Large intestine (tissue), 12 donors: ENCODE measurements at places on chromosomes 5 and 9. TPM values are rescaled to one million over a fixed set of nuclear protein-coding genes. Genes with fewer than 3 reads are reported as not detected.

TNC gene
- polyA plus RNA-seq, result 19.9 TPM

PSD2 gene
- polyA plus RNA-seq, result 0.99 TPM

SPINK13 gene
- not detected for polyA plus RNA-seq

TMC1 gene
- polyA plus RNA-seq, result 0.16 TPM

DMRT3 gene
- not detected for polyA plus RNA-seq

DOK3 gene
- polyA plus RNA-seq, result 4.7 TPM

NEURL1B gene
- polyA plus RNA-seq, result 13.5 TPM

ESM1 gene
- polyA plus RNA-seq, result 2.9 TPM

OR1Q1 gene
- polyA plus RNA-seq, result not detected

GHR gene
- polyA plus RNA-seq, result 10.5 TPM

GRCh38 chr5:108382784-108383330, 959 bp upstream of the FBXL17 start:
- DNase-seq, result peak; percentile 18

DNA sequence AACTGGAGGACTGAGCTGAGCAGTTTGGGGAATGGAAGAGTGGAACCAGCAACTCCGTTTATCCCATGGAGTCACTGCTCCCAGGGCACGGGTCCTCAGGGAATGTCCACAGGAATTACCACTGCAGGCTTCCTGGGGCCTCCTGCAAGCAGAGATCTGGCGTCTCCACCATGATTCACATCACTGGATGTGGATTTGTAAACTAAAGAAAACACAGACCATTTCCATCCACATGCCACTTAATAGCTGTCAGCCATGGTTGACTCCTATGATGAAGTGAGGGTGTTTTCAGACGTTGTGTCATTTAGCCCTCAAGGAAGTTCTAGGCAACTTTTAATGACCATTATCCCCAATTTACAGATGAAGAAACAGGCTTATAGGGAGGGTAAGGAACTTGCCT, 30.2 kb downstream of the SNCAIP start:
- no peak for DNase-seq

GRCh38 chr5:33182986-33183385, 257.8 kb upstream of the TARS1 start:
- DNase-seq, result no peak

- DNase-seq, result no peak
Measured at GRCh38 chr5:151405334-151406160, 41.9 kb upstream of the SLC36A1 start.

DNA sequence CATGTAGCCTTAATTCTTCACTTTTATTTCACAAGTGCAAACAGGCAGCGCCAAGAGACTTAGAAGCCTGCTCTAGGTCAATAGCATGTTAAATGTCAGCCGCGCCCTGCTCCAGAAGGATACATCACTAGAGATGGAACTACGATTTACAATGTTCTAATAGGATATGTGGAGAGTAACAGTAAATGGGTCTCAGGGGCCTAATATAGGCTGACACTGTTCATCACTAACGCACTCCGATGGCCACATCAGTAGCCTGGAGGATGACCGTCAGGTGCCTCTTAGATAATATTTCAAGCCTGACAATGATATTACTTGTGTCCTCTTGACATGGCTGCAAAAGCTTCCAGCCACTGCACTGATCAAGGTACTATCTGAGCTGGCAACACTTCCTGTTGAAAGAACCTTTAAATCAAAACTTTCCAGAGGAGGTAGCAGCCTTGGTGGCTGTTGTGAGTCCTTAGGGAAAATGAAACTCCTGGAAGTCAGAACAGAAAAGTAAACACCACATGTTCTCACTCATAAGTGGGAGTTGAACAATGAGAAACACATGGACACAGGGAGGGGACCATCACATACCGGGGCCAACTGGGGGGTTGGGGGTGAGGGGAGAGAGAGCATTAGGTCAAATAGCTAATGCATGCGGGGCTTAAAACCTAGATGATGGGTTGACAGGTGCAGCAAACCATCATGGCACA, 35.0 kb downstream of the PTTG1 start:
- no peak for DNase-seq

DNA sequence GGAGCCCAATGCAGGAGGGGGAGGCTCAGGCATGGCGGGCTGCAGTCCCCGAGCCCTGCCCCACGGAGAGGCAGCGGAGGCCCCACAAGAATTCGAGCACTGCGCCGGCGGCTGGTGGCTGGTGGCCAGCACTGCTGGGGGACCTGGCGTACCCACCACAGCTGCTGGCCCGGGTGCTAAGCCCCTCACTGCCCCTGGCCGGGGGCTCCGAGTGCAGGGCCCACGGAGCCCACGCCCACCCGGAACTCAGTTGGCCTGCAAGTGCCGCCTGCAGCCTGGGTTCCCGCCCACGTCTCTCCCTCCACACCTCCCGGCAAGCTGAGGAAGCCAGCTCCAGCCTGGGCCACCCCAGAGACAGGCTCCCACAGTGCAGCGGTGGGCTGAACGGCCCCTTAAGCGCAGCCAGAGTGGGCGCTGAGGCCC, 780.3 kb downstream of the DTWD2 start:
- no peak for DNase-seq

DNA sequence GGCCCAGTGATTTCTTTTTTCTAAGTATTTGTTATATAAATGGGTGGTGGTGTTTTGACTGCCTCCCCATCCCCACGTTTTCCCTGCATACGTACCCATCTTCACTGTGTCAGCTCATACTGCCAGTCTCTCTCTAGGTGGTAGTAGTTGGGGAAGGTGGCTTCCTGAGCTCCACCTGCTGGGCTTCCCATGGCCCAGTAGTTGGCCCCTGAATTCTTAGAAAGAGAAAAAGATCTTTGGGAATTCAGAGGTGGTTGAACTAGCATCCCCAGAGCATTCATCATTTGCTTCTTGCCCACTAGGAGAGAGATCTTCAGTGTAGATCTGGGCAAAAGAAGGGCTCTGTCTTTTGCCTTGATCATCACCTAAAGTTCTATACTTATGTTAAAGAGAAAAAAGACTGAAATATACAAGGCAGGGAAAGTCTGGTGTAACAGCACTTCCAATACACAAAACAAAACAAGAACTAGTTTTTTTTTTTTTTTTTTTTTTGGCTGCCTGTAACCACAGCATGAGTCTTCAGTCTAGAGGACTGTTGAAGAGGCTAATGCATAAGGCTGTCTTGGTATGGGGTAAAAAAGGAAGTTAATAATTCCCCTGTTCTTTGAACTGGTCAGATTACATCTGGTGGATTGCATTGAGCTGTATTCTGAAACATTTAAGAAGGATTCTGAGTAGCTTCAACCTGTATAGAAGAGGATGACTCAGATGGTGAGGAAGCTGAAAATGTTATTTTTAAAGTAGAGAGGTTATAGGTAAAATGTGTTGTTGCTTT, 128.7 kb downstream of the ATG10 start:
- DNase-seq, result peak; percentile 45

GRCh38 chr9:116471093-116471906, 215.8 kb upstream of the TRIM32 start:
- peak; percentile 57 for DNase-seq

DNA sequence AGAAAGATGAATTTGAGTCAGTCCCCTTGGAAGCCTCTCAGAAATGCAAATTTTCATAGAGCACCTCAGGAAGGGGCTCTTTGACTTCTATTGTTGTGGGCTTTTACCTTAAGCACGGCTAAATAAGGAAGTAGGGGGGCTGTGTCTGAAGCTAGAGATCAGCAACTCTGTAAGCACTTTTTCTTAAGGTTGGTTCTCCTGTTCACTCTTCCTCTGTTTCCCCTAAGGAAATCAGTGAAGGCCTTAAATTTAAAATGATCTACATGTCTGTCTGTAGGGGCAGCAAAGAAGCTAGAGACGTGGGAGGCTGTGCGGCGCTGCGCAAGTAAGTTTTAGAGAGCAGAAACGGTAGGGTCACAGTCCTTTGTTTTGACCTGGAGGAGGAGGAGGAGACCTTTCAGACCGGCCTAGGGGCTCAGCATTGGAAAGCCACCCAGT, 1.2 kb upstream of the CDC14B start:
- DNase-seq, result no peak

DNA sequence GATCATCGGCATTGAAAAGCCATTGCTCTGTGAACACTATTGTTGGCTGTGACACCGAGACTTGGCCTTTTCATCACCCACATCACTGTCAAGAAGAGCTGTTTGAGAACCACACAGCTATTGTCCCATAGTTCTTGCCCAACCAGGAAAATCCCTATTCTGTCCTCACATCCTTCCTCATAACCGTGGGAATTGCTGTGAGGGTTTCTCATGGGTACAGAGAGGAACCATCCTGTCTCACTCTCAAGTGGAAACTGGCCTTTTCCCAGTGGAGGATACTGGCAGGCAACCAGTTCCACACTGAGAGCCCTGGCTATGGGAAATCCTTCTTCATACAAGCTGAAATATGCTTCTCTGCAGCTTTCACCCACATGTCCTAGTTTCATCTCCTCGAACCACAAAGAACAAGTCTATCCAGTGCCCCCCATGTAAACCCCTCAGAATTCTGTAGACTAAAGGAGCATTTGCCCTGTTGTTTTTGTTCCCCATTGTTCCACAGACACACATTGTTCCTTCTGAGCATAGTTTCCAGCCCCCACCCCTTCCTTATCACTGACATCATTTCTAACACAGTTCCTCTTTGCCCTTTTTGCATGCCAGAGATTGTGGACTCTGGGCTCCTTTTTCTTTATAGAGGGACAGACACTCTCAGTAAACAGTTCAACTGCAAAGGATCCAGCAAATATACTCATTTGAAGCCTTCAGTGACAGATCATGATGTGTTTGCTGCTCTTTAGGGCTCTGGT, 57.8 kb upstream of the C5orf46 start:
- peak; percentile 19 for DNase-seq

DNA sequence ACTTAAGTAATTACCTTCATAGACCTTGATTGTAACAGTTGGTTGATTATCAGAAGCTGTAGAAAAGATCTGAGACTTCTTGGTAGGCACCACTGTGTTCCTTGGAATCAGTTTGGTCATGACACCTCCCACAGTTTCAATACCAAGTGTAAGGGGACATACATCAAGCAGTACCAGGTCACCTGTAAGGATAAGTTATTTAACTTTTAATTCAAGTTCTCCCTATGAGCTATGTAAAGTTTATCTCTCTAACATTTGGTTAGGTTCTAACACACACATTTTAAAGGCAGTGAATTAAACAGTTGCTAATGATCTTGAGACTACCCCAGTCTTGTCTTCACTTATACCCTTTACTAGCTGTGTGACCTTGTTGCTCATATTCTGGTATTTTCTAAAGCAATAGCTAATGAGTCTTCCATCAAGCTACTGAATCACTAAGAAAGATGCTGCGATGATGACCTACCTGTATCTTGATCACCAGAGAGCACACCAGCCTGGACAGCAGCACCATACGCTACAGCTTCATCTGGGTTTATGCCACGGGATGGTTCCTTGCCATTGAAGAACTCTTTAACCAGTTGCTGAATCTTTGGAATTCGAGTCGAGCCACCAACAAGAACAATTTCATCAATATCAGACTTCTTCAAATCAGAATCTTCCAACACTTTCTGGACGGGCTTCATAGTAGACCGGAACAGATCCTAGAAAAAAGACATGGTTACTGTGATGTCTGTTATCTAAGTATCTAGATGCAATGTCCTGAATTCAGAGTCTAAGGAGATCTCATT, 2.8 kb downstream of the HSPA5 start:
- DNase-seq, result no peak

GRCh38 chr9:133347515-133347984, 381 bp downstream of the MED22 start:
- DNase-seq, result peak; percentile 30

DNA sequence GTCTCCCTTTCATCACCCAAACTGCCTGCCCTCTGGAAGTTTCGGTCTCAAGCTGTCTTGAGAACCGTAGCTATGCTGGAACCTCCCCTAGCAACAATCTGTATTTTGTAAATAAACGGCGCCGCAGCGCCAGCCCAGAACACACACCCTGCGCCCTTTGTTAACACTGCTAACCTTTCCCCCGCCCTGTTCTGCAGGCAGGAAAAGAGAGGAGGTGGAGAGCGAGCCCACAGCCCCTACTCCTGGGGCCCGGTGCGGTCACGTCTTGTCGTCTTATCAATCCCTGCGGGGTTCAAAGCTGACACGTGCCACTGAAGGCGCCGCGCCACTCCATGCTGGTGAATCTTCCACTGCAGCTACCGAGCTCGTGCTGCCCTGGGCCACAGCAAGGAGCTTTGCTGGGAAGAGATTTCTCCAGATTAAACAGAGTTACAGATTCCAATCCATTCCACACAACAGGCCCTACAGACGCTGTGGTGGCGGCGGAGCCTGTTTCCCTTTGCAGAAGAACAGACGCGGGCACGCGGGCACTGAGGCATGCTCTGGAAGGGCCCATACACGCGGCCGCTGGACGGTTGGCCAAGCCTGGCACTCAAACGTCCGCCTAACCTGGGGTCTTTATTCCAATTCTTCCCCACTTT, 25.3 kb downstream of the ZDHHC11B start:
- peak; percentile 96 for DNase-seq

GRCh38 chr9:130846487-130847305, 11.6 kb downstream of the ABL1 start:
- no peak for DNase-seq
